Stimulated activated CD4-positive, alpha-beta T cell treated with anti-CD3 and anti-CD28 coated beads, Interleukin-12 subunit alpha, Interleukin-12 subunit beta, amount 100 ng/mL, for 4 hours (primary cell): ENCODE measurements at places on chromosomes 7 and 10.

GRCh38 chr10:112475575-112476218, 28.7 kb downstream of the VTI1A start:
- no peak for DNase-seq

DNA sequence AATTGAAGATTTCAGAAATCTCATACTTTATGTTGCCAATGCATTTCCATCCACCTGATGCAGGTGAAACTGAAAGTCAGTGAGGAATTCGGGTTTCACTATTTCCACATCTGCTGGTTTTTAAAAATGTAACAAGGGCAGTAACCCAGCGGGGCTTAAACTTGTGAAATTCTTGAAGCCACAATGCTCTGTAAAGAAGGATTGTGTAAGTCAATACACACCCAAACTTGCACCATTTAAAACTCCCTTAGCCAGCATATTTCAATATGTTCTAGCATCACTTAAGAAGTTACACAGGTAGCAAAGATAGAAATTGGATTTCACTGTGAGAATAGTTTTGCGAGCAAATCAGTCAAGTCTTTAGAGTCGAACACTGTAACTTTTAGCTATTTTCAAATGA, 386.1 kb downstream of the PLXDC2 start:
- no peak for DNase-seq

GRCh38 chr10:33930079-33930478, 595.6 kb upstream of the NRP1 start:
- DNase-seq, result no peak

DNA sequence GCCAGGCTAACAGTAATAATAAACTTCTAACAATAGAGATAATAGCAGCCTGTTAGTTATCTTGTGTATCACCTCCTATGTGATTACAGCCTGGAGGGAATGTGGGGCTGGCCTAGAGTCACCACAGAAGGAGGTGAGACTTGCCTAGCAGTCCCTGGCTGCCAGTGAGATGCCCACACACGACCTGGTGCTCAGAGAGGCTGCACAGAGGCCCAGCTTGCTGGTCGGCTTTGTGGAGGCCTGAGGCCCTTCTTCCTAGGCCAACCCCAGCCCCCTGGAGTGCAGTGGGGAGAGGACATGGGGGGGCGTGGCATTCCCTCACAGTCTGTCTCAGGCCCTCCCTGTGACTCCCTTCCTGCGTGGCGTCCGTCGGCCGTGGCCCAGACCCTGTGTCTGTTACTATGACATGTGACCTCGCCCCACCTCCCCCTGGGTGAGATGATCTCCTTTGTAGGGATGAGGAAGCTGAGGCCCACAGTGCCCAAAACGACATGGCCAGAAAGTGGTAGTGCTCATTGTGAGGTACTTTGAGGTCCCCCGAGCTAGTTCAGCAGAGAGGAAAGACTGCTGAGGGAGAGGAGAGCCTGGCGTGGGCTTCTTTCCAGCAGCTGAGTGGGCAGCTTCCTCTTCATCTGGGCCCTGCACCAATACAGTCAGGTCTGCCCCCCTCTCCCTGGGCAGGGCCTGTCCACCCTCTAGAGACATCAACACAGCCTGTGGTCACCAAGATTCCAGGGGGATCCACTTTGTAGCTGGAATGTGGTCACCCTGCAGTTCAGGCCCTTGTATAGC, 29.7 kb downstream of the UNC5B start:
- DNase-seq, result no peak

DNA sequence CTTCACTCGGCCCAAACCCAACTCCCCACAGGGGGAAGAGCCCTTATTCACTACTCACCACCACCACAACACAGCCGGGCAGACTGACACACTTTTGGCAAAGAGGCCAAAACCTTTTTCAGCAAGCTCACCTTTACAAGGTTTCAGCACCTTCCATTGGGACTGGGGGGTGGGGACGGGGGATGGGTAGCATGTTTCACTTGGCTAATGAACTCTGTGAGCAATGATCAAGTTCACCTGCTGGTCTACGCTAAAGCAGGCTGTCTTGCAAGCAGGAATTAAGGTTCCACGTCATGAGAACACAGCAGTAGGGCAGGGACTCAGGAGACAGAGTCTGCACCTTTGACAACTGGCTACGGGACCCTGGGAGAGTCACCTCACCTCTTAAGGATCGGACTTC, 7.0 kb downstream of the FAM53B start:
- DNase-seq, result no peak

DNA sequence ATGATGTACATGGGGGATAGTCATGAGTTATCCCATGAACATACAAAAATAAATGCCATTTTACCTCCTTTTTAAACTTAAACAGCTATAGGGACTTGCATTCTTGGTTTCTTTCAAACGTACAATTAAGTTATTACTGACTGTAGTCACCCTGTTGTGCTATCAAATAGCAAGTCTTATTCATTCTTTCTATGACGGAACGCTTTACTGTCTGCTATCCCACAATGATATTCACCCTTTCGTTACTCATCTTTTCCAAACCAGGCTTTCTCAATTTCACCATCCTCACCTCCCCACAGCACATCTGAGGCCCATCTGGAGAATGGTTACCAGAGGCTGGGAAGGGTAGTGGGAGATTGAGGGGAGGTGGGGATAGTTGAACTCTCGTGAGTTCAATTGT, 218.8 kb downstream of the PHF14 start:
- no peak for DNase-seq

DNA sequence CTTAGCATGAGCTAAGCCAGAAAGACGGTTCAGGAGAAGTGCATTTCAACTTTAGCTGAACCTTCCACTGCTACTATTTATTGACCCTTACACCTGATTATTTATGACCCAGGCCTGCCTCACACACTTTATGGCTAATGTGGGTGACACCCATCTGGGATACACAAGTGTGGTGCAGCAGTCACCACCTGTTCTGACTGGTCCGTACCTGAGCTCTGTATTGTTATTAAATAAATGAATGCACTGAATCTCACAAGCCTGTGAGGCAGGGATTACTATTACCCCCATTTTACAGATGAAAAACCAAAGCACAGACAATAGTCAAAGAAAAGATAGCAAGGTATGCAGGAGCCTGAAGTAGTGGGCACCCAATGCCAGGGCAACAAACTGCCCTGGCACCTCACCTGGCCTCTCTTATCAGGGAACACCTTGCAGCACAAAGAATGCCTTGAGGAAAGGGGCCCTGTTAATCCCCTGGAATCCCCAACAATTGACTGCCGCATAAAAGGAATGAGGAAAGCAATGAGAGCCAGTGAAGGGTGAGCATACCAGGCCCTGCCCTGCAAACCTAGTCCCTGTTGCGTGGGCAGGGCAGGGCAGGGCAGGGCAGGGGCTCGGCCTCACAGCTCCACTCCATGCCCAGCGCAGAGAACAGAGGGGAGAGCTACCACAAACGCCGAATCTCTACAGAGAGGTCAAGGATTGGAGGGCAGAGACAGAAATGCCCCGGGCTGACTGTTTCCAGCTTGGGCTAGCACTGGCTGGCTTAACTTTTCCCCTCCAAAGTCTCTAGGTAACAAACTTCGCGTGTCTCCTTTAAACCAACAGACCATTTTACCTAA, 1.3 kb downstream of the ANXA11 start:
- DNase-seq, result no peak
